ENCODE measurements at places on chromosomes 7 and 10.

- DNase-seq, result no peak
These were observed 72.9 kb upstream of the SKAP2 start for GRCh38 chr7:26937306-26937705.

DNA sequence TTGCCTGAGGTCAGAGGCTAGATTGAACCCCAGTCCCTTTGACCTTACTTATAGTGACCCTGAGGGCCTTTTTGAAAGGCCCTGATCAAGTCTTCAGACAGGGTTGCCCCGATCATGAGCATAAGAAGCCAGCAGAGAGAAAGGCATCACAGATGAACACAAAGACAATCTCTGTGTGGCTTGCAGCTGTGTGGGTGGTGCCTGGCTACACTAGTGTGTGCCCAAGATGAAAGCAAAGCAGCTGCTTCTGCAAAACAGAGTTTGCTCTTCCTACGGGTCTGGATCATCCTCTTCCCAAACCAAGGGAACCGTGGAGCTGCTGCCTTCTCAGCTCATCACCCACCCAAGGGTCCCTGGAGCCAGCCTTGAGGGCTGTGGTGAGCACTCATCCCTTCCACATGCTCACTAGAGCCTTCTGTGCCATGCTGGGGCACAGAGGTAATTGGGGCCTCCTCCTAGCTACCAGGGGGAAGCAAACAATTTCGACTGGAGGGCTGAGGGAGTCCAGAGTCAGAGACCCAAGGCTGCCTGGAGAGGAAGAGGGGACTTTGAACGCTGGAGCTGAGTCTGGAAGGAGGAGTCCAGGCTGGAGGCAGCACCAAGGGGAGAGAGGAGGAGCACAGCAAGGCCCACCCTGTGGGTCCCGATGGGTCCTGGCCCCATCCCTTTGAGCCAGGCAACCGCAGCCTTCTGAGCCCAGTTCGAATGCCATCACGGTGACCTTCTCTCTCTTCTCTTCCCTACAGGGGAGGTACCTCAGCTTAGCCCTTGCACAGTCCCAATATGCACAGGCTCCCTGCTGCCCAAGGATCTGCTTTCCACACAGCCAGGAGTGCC is 42.3 kb downstream of the ANTXRL start:
- DNase-seq, result no peak

DNA sequence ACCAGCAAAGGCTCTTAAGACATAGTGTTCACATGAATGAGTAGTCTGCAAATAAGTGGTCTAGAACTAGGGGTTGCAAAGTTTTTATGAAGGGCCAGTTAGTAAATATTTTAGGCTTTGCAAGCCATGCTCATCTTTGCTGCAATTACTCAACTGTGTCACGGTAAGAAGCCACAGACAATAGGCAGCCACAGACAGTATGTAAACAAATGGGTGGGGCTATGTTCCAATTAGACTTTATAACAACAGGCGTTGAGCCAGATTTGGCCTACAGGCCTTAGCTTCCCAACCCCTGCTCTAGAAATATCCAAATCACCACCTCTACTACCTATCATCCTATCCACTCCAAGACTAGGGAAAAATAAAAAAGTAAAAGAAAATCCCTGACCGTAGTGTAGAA is 9.2 kb downstream of the IKZF5 start:
- no peak for DNase-seq

DNA sequence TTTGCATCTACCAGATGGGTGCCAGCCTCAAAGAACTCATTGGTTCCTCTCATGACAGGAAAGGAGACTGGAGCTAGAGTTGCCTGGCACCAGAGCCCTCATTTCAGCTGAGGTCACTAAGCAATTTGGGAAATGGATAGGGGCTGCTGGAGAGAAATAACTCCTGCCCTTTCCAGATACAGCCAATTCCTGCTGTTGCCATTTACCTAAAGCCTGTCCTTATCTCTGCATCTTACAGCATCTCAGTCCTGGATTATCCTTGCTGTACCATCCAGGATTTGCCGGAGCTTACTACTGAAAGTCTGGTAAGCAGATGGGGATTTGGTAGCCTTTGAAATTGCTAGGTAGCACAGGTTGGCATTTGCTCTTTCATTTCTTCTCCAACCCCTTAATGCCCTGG is 31.9 kb upstream of the SMKR1 start:
- DNase-seq, result no peak

- no peak for DNase-seq
These were observed 19.1 kb downstream of the SEMA3A start for GRCh38 chr7:84175461-84175860.

GRCh38 chr7:69676247-69676646 is 78.0 kb downstream of the AUTS2 start:
- DNase-seq, result no peak

- DNase-seq, result no peak
These were observed 2.3 kb downstream of the CDH23 start for GRCh38 chr10:71398976-71399375.

DNA sequence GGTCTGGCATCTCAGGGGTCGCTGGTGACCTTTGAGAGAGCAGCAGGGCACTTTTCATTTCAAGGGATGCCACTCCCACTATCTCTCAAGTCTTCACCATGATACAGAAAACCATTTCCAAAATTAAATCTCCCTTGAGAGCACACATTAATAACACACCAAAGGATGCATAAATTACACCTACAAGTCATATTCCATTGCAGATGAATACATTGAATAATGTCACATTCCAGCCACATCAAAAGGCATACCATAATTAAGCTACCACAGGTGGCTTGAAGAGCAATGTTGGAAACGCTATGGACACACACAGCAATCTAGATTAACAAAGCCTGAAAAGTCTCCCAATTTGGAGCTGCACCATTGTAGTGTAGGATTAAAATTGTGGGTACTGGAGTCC is 353.3 kb upstream of the ZMIZ1 start:
- DNase-seq, result no peak

DNA sequence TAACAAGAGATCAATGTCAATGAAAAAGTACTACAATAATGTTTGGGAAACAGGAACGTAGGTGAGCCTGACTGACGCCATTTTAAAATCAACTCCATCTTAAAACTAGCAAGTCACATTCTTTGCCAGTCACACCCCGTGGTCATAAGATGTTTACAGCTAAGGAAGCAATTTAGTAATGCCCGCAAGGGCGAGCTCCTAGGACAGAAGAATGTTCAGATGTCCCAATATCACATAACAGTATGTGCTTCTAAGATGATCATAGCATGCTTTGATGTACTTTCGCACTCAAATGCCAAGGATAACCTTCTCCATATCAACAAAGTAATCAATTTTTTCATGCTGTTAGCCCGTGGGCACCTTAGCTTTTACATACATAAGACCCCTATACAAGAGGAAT is 113.8 kb upstream of the EGFR start:
- no peak for DNase-seq

GRCh38 chr7:14691597-14692203 is 210.9 kb downstream of the DGKB start:
- DNase-seq, result peak; percentile 69
